ENCODE measurements at places on chromosomes 1 and 21. TPM values are rescaled to one million over a fixed set of nuclear protein-coding genes. Genes with fewer than 3 reads are reported as not detected.

The ZNF648 gene
- 0.13 TPM for total RNA-seq

The SORT1 gene
- 35.3 TPM for total RNA-seq

The ERG gene
- total RNA-seq = not detected

The GJA9 gene
- total RNA-seq = 0.13 TPM

The ECM1 gene
- 0.42 TPM for total RNA-seq

The NPL gene
- total RNA-seq = 0.04 TPM

The S100A5 gene
- total RNA-seq = not detected

The CORT gene
- not detected for total RNA-seq

The SLC2A5 gene
- 0.04 TPM for total RNA-seq

The CSTB gene
- 11.7 TPM for total RNA-seq
